ENCODE measurements at places on chromosomes 5 and 9.

GRCh38 chr5:78597068-78597973, 51.3 kb downstream of the LHFPL2 start:
- no peak for DNase-seq
- peak overlapping the region; percentile 64 for H3K27ac ChIP-seq

DNA sequence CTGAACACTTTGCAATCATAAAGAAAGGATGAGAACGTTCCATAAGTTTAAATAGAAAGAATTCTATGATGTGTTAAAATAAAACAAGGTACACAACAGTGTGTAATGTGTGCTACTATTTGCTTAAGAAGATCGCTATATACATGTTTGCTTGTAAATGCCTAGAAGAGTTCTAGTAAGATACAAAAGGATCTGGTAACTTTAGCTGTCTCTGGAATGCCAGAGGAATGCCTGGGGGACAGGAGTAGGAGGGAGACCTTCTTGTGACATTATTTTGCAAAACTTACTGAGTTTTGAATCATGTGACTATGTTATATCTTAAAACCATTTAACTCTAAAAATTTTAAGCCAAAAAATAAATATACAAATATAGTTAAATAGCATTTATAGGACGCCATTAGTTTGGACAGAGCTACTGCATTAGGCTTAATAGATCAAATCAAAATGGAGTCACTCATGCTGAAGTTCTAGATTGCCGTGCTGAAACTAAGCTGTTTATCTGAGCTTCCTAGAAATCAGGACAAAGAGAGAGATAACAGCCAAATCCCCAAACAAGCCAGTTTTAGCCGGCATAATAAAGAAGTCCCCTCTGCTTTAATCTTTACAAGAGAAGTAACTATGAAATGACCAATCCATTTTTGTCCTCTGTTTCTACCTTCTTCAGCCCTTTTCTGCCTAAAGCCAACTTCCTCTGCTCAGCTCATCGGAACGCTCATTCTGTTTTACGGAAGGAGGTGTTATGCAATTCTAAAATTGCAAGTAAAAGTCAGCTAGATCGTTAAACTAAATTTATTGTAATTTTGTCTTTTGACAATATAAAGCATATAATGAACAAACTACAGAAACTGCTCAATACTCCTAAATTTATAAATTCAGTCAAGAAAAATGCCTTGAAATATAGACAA, 44.8 kb downstream of the LIX1 start:
- no peak overlapping the region for H3K4me3 ChIP-seq
- peak overlapping the region; percentile 57 for H3K27ac ChIP-seq
- DNase-seq, result no peak
- peaks cover 46% of the 10 kb centered on the region for H3K4me1 ChIP-seq
- H3K36me3 ChIP-seq, result no peaks in the 10 kb centered on the region
- H3K27me3 ChIP-seq, result no peaks in the 10 kb centered on the region

GRCh38 chr9:132663117-132663516, 6.7 kb downstream of the DDX31 start:
- no peak overlapping the region for H3K4me3 ChIP-seq
- H3K27ac ChIP-seq, result no peak overlapping the region
- DNase-seq, result peak; percentile 36
- no peaks in the 10 kb centered on the region for H3K27me3 ChIP-seq
- H3K36me3 ChIP-seq, result peaks cover 33% of the 10 kb centered on the region
- peaks cover 15% of the 10 kb centered on the region for H3K4me1 ChIP-seq

DNA sequence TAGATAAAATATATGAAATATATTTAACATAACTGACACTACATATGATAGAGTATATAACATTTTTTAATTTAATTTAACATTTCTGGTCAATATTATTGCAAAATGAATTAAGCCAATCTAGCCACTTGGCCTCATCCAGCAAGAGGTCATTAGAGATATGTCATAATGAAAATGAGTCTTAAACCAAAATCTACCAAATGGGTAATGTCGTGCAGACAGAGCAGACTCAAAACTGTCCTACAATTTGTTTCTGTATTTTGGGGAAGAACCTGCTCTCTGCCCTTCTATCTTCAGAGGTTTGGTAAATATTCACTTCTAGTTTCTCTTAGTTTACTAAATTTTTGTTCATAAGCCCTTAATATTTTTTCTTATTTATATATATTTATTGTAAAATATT, 61.4 kb downstream of the ARHGEF28 start:
- no peak overlapping the region for H3K27ac ChIP-seq
- no peak overlapping the region for H3K4me3 ChIP-seq
- H3K27me3 ChIP-seq, result no peaks in the 10 kb centered on the region

DNA sequence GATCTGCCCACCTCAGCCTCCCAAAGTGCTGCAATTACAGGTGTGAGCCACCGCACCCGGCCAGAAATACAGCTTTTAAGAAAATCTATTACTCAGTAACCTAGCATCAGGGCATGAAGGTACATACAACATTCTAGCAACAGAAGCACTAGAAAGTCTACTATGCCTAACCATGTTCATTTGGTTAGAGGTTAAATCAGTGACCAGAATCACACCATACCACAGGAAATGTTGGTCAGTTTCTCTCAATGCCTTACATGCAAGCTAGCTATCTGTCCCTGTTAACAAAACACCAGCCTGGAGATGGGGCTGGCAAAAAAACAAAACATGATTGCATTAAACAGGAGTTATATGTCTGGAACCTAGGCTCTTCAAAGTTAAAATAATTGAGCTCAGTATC, 104.1 kb downstream of the STRBP start:
- no peak for DNase-seq
- no peaks in the 10 kb centered on the region for H3K36me3 ChIP-seq
- H3K4me3 ChIP-seq, result no peak overlapping the region

- no peak overlapping the region for H3K4me3 ChIP-seq
- H3K4me1 ChIP-seq, result peaks cover 26% of the 10 kb centered on the region
- no peak for DNase-seq
- H3K36me3 ChIP-seq, result no peaks in the 10 kb centered on the region
- no peak overlapping the region for H3K27ac ChIP-seq
Measured at GRCh38 chr5:106093134-106093533, 1577.6 kb downstream of the EFNA5 start.

DNA sequence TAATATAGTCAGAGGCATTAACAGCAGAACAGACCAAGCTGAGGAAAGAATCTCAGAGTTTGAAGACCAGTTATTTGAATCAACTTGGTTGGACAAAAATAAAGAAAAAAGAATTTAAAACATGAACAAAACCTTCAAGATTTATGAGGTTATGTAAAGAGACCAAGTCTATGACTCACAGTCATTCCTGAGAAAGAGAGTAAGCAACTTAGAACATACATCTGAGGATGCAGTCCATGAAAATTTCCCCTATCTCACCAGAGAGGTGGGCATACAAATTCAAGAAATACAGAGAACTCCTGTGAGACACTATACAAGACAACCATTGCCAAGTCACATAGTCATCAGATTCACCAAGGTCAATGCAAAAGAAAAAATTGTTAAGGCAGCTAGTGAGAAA, 17.4 kb upstream of the C9orf72 start:
- H3K27ac ChIP-seq, result no peak overlapping the region
- no peaks in the 10 kb centered on the region for H3K27me3 ChIP-seq
- no peak overlapping the region for H3K4me3 ChIP-seq
- DNase-seq, result no peak
- no peaks in the 10 kb centered on the region for H3K36me3 ChIP-seq

GRCh38 chr9:96241391-96241809, 60.6 kb downstream of the HSD17B3 start:
- H3K4me3 ChIP-seq, result no peak overlapping the region
- H3K27me3 ChIP-seq, result no peaks in the 10 kb centered on the region
- peaks cover 4% of the 10 kb centered on the region for H3K36me3 ChIP-seq
- peaks cover 2% of the 10 kb centered on the region for H3K4me1 ChIP-seq
- H3K27ac ChIP-seq, result no peak overlapping the region

DNA sequence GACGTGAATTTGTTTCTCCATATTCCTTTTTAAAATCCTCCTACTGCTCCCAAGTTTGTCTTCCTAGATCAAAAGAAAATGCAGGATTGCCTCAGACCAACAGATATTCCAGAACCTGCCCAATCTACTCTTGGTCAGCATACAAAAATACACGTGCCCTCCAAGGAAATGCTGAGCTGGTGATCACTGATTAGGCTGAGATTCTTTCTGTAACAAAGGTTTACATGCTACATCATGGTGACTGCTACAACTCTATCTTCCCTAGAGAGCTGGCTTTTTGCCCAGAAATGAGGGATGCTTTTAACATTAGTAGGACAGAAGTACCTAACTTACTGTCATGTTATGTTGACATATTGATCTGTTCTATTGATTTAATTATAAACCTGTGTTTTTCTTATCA, 35.5 kb downstream of the OR2Y1 start:
- DNase-seq, result no peak
- peaks cover 11% of the 10 kb centered on the region for H3K4me1 ChIP-seq
- no peak overlapping the region for H3K27ac ChIP-seq
- H3K27me3 ChIP-seq, result no peaks in the 10 kb centered on the region

DNA sequence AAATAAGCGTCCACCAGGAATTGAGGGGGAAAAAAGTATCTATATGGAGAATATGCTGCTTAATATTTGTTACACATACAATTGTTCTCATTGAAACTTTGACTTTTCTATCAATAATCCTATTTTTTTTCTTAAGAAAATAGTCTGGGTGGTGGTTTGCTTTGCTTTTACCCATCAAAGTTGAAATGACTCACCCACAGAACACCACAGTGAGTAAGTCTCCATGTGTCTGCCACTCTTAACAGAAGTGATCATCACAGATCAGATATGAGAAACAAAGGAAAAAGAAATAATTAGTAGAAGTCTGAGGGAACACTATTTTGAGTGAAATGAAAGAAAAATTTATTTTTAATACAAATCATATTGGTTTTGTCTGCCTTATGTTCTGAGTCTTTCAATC, 742.8 kb downstream of the CDH9 start:
- DNase-seq, result no peak
- no peaks in the 10 kb centered on the region for H3K36me3 ChIP-seq
- H3K4me1 ChIP-seq, result no peaks in the 10 kb centered on the region

DNA sequence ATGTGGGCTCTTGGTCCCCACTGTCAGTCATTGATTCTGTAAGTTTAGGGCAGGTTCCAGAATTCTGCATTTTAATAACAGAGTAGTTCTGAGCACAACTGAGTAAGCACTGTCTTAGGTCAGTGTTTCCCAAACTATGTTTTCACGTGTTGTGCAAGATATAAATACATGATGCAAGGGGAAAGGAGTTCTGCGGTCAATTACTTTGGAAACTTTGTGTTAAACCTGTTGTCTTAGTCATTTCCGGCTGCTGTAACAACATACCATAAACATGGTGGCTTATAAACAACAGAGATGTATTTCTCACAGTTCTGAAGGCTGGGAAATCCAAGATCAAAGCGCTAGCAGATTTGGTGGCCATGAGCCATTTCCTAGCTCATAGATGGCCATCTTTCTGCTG, 69.8 kb downstream of the EQTN start:
- peaks cover under 1% of the 10 kb centered on the region for H3K27me3 ChIP-seq
- H3K27ac ChIP-seq, result no peak overlapping the region
- no peak for DNase-seq
- H3K4me3 ChIP-seq, result no peak overlapping the region
- H3K4me1 ChIP-seq, result no peaks in the 10 kb centered on the region

DNA sequence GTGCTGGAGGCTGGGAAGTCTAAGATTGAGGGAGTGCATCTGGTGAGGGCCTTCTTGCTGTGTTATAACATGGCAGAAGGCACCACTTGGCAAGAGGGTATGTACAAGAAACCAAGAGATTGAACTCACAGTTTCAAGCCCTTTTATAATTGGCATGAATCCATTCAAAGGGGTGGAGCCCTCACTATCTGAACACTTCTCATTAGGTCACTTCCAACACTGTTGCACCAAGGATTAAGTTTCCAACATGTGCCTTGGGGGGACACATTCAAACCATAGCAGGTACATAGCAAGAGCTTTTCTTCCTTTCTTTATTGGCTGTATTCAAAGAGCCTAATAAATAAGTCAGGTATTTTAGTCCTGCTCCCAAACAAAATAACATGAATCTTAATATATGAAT, 62.7 kb downstream of the PRELID2 start:
- H3K4me3 ChIP-seq, result no peak overlapping the region
- H3K4me1 ChIP-seq, result peaks cover 7% of the 10 kb centered on the region
- H3K36me3 ChIP-seq, result peaks cover 7% of the 10 kb centered on the region
- DNase-seq, result no peak

DNA sequence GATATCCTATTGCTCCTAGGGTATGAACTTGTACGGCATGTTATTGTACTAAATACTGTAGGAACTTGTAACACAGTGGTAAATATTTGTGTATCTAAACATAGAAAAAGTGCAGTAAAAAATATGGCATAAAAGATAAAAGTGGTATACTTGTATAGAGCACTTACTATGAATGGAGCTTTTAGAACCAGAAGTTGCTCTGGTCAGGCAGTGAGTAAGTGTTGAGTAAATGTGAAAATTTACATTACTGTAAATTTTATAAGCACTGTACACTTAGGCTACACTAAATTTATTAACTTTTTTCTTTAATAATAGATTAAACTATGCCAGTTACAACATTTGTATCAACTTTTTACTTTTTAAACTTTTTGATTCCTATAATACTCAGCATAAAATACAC, 109.1 kb downstream of the ZCCHC7 start:
- no peak overlapping the region for H3K4me3 ChIP-seq
- DNase-seq, result no peak
- no peaks in the 10 kb centered on the region for H3K27me3 ChIP-seq
- peaks cover 36% of the 10 kb centered on the region for H3K4me1 ChIP-seq

- DNase-seq, result peak; percentile 90
- H3K36me3 ChIP-seq, result peaks cover 14% of the 10 kb centered on the region
- H3K27ac ChIP-seq, result no peak within 1 kb of the TSS
- H3K27me3 ChIP-seq, result peaks cover 20% of the 10 kb centered on the region
- H3K4me1 ChIP-seq, result peaks cover 12% of the 10 kb centered on the region
- H3K4me3 ChIP-seq, result peak within 1 kb of the TSS; percentile 93
Measured at GRCh38 chr5:157743163-157744050, at the start of gene LSM11. Gene LSM11, plus strand, starts transcription at chr5:157743712. Its CDS starts 39 bp downstream, at chr5:157743751.

Measured in WTC11 (cell line).